ENCODE measurements at places on chromosomes 5 and 9. TPM values are rescaled to one million over a fixed set of nuclear protein-coding genes. Genes with fewer than 3 reads are reported as not detected.

Gene RNF183
- total RNA-seq, result not detected

Gene TMC1
- 0.19 TPM for total RNA-seq

Gene IFNA13
- not detected for total RNA-seq

Gene LCN9
- not detected for total RNA-seq

Gene ANKRD20A1
- total RNA-seq, result 1.2 TPM

Gene CCDC192
- 0.27 TPM for total RNA-seq

Gene FYB1
- total RNA-seq, result 1.0 TPM

Gene FGF10
- total RNA-seq, result not detected

Gene FLT4
- 0.03 TPM for total RNA-seq

Gene PCDHGA9
- total RNA-seq, result 2.7 TPM

Gene DDX4
- not detected for total RNA-seq

Gene LSM11
- total RNA-seq, result 4.8 TPM

Gene TENT4A
- total RNA-seq, result 23.3 TPM

Gene GMCL2
- total RNA-seq, result not detected

Gene NOXA1
- total RNA-seq, result 0.56 TPM

Gene PCDHB10
- total RNA-seq, result 3.0 TPM

Gene ZFP2
- total RNA-seq, result 0.05 TPM

Data from A375 (cell line).